NCI-H1694 (cell line): ENCODE measurements at places on chromosomes 2 and 18.

DNA sequence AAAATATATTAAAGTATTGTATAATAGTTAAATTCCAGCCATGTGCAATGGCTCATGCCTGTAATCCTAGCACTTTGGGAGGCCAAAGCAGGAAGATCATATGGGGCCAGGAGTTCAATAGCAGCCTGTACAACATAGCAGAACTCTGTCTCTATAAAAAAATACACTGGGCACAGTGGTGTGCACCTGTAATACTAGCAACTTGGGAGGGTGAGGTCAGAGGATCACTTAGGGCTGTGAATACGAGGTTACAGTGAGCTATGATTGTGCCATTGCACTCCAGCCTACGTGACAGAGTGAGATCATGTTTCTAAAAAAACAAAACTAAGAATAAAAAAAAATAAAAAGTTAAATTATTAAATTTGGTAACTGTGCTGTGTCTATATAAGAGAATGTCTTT, 36.1 kb downstream of the ZRANB3 start:
- no peak for DNase-seq

DNA sequence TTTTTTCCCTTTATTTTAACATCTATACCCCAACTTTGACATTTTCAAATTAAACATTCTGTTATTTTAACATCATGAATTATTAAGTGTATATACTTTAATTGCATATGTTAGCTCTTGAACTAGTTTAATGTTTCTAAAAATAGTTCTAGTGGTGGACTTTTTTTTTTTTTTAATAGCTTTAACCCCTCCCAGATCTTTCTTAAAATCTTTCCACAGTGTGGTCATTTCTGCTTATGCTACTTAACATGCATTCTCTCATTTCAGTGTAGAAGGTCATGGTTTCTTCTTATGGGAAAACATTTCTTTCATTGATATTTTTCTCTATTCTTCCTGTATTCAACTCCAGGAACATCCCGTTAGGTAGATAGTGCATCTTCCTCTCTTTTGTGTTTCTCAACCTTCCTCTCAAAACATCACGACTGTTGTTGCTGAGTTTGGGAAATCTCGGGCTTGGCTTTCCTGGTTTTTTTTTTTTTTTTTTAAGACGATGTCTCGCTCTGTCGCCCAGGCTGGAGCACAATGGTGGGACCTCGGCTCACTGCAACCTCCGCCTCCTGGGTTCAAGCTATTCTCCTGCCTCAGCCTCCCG, 849 bp upstream of the TMEM18 start:
- no peak for DNase-seq

GRCh38 chr2:218981881-218982585, 3.0 kb downstream of the FEV start:
- DNase-seq = no peak

DNA sequence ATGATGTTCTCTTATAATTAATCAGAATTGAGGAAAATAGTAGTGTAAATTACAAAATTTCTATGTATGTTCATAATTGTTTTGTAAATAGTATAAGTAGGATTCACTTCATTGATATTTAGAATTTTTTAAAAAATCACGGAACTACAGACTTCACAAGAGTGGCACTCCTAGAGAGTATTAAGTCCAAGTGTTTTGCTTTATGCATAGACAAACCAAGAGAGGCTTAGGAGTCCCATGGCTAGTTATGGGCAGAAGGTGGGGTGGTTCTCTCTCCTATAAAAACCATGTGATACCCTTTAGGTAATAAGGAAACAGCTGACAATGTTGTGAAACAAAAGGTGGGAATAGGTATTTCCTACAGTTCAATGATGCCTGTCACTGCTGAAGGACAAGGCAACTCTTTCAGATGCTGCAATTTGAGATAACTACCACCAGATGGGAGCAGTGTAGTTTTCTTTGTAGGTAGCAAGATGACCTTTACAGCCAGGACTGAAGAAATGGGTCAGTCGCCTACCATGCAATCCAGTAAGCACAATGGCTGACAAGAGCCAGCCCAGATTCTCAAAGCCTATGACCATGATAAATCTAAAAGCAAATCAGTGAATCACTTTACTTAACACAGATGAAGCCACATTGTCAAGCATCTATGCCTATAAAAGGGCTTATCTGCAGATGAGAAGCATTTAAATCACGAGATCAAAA, 83.9 kb downstream of the AAK1 start:
- no peak for DNase-seq

- no peak for DNase-seq
Observed at GRCh38 chr2:120283649-120284048, 31.0 kb downstream of the RALB start.

GRCh38 chr2:235928751-235929370, 239.3 kb downstream of the GBX2 start:
- DNase-seq = no peak

- DNase-seq = peak; percentile 39
Observed at GRCh38 chr2:206232287-206233035, 42.0 kb upstream of the ZDBF2 start.

DNA sequence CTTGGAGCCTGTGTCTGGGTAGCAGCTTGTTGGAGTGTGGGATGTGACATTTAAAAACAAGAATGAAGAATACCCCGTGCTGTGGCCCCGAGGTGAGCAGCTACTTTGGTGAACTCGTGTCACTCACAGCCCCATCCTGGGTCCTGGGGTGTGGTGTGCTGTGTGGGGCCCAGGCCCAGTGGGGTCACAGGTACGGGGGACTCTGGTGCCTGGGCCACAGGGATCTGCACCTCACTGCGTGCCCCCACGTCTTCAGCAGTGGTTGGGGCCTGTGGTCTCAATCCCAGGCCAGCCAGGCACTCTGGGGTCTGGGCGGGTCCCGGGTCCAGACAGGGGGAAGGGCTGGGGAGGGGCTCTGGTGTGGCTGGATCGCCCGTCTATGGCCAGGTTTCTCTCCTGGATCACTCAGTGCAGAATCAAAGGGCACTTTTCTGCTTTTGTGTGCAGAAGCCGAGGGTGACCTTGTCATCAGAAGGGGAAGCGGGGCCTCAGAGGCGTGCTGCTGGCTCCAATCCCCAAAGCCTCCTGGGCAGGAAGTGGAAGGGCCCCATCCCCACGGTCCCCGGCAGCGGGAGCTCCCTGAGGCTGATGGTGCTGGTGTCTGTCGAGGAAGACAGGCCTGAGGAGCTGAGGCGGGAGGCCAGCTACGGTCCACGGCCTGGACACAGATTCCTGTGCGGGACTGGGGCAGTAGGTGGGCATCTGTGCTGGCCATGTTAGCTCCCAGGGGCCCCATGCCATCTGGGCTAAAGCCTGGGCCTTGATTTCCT, 1.4 kb downstream of the GPR35 start:
- DNase-seq = no peak

GRCh38 chr2:42089340-42089925, 41.6 kb downstream of the PKDCC start:
- peak; percentile 65 for DNase-seq
